ENCODE measurements at places on chromosomes 1 and 21.

DNA sequence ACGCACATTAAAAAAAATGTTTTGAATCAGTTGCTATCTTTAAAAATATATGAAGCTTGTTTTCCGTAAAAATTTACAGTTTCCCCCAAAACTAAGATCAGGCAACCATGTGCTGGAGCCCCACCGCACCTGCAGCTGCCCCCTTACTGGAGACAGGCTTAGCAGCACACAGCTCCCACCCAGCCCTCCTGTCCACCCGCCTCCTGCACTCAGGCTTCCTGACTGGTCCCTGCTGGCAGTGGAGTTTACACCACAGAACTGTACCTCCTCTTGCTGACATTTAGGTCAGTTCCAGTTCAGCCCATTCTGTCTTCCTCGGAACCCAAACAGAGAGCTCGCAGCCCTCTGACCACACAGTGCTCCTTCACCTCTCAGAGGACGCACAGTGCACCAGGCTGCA is 2.1 kb downstream of the GPR161 start:
- no peak for DNase-seq

DNA sequence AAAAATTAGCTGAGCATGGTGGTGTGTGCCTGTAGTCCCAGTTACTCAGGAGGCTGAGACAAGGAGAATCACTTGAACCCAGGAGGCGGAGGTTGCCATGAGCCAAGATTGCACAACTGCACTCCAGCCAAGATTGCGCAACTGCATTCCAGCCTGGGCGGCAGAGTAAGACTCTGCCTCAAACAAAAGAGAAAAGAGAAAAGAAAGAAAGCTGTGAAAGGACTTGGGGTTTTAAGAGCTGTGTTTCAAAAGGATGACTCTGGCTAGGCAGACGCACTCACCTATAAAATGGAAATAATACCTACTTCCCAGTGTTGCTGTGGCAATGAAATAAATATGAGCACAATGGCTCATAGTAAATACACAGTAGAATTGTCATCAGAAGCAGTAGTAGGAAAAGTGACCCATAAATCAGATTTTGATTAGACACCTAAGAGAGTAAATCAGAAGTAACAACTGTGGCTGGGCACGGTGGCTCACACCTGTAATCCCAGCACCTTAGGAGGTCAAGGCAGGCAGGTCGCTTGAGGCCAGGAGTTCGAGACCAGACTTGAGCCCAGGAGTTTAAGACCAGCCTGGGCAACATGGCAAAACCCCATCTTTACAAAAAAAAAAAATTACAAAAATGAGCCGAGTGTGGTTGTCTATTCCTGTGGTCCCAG is 45.9 kb upstream of the PUM1 start:
- no peak for DNase-seq

DNA sequence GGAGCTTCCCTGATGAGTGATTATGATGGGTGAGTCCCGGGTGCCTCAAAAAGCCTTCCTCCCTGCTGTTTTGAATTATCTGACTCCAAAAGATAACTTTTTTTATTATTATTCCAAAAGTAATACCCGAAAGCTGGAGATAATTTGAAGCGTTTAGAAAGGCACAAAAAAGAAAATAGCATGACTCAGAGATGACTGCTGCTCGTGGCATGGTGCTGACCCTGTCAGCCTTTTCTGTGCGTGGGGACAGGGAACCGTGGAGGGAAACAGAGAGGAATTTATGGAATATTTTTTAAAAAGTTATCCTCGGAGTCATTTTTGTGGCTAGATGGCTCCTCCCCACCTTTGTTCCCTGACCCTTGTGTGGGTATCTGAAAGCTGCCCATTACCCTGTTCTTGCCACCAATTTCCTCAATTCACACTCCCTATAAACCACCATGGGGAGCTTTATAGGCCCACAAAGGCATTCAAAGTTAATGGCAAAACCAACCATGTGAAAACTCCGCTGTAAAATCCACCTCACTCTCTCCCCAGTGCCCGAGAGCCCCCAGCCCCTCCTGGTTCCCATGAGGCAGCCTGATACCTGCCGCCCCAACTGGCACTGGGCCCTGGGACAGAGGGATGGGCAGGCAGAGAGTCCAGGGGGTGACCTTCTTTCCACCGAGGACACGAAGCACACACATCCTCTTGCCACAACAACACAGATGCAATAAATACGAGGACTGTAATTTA is 37.5 kb downstream of the IGSF21 start:
- DNase-seq, result no peak

- no peak for DNase-seq
These were observed 425.2 kb downstream of the RWDD3 start for GRCh38 chr1:95659166-95659565.

- no peak for DNase-seq
These were observed 165.9 kb upstream of the CACNA1E start for GRCh38 chr1:181317261-181317930.

GRCh38 chr1:164604541-164604940 is 45.6 kb downstream of the PBX1 start:
- no peak for DNase-seq

DNA sequence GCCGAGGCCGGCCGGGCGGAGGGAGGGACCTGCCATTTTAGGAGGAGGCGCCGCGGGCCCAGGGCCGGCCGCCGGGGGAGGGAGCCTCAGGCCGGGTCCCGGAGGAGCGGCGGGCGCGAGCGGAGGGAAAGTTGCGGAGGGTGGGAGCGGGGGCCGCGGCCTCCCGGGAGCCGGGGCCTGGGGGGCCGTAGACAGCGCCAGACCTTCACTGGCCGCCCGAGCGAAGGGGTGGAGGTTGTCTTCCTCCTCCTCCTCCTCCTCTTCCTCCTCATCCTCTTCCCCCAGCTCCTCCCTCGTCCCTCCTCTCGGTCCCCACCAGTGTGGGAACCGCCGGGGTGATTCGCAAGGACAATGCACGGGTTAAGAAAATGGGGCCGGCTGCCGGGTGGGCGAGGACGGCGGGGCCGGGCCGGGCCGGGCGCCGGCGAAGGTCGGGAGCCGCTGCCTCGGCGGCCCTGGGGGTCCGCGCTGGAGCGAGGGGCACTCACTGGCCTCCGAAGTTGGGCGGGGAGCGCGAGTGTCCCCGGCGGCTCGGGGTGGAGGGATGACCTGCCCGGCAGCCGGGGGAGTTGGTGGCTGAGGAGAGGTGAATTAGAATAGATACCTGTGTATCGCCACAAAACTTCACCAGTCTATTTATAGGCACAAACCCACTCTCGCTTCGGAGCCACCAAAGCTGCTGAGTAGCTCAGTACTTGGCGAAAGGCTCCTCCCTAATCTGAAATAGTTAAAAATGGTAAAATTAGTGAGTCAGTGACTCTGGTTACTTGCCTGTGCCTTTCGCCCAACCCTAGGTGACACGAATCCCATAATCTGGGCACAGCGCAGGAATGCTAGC is 1.3 kb downstream of the DYRK1A start:
- no peak for DNase-seq

GRCh38 chr1:149931212-149931790 is 3.7 kb upstream of the SF3B4 start:
- DNase-seq, result no peak

DNA sequence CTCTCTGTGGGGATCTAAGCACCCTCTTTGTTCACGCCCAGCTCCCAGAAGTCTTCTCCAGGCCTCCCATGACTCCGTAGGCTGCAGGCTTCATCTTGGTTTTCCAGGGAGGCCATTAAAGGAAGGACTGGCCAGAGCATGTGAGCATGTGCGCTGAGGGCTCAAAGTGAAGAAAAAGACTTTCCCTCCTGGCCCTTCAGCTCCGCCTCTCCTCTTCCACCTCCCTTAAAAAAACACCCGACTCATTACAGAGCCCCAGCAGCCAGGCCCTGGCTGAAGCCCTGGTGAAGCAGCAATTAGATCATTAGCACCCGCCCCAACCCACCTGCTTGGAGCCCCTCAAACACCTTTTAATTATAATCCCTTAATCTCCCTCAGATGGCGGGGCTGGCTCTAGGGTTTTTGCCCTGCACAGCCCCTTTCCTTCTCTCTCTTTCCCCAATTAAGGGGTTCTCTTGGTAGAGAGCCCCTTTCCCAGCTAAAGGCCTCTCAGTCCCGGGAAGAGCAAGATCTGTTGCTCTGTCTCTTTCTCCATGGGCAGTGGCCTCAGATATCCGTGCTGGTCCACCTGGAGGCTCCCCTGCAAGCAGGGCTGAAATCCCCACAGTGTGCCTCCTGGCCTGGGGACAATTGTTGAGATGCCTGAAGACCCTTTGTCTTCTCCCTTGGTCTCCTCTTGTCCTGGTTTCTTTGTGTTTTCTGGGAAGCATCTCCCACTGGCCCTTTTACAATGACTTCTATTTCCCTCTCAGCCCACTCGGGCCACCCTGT is 30.5 kb downstream of the RHBG start:
- no peak for DNase-seq

DNA sequence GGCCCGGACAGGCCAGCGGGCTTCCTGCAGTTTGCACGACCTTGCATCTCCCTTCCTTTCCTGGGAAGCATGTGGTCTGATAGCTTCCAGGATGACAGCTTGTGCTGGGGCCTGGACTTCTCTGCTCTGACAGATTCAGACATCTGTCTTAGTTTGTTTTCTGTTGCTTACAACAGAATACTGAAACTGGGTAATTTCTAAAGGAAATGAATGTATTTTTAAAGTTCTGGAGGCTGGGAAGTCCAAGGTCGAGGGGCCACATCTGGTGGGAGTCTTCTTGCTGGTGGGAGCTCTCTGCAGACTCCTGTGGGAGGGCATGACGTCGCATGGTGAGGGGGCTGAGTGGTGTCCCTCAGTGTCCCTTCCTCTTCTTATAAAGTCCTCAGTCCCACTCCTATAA is 35.3 kb upstream of the TENT5B start:
- no peak for DNase-seq

- no peak for DNase-seq
These were observed 174.6 kb downstream of the USP25 start for GRCh38 chr21:15904389-15904788.

- no peak for DNase-seq
These were observed 2.0 kb downstream of the SCMH1 start for GRCh38 chr1:41239988-41240610.

DNA sequence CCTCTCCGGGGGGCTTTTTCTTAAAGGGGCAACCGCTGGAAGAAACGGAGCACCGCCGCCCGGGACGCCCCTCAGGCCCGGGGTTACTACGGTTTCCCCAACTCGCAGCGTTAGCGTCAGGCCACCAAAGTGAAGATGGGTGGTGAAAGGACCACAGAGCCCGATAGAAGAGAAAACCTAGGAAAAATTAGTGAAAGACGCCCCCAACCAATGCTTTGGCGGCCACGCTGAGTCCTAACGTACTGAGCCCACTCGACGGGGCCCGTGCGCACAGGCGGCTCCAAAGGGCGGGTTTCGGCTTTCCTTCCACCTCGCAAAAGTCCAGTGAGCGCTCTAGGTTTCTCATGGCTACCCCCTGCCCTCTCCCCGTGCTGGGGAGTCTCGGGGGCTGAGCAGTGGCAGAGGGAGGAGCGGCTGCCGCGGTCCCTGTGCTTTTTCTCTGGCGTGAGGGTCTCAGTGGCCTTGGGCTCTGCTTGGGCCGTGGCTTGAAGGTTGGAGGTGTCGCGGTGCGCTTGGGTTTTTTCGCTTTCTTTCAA is 12.2 kb upstream of the SPEN start:
- no peak for DNase-seq

DNA sequence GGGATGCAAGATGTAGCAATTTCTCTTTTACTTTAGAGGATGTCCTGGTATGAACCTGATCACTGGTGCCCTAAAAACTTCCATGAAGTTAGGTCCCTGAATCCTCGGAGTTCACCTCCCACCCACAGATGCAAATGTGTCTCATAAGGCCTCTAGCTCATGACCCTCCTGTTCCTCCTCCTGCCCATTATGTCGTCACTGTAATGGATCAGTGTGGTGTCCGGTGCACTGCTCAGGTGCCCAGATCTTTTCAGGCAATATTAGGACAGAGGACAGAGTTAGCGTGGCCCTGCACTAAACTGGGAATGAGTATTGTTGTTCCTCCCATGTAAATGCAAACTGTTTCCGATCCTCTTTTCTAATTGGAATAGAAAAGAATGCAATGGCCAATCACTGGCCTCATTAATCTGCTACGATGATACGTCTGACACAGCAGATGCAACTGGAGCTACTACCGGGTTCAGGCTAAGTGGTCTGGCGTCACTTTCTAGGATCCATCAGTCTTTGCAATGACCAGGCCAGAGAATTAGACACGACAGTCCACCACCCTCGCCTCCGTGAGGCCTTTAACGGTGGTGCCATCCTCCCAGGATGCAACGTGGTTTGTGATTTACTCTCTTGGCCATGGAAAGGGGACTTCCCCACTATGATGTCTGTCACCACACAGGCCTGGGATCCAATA is 3.4 kb upstream of the COL6A2 start:
- DNase-seq, result no peak

GRCh38 chr21:45421846-45422775 is 17.1 kb downstream of the COL18A1 start:
- DNase-seq, result no peak

DNA sequence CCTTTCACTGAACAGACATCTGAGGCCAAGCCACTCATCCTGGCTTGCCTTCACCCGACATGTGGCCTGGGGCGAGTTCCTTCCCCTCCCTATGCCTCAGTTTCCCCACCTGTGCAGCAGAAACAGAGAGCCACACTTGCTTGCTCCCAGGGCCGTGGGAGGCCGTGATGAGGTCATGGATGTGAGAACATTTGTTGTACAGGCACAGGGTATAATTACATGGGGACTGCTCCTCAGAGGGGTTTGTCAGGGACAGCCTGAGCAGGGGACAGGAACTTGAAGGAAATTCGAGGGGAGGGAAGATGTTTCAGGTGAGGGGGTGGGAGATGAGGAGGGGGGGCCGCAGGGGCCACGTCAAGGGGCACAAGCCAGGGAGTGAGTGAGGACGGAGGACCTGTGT is 56.1 kb downstream of the ALPL start:
- DNase-seq, result no peak

GRCh38 chr1:118185084-118185832 is at the start of gene SPAG17:
Gene SPAG17 (minus strand): TSS chr1:118185228. CDS start chr1:118185157, 71 bp downstream.
- peak; percentile 4 for DNase-seq

- no peak for DNase-seq
These were observed 22.5 kb downstream of the NIBAN1 start for GRCh38 chr1:184951788-184952187.

- DNase-seq, result no peak
These were observed 37.6 kb downstream of the TRIM11 start for GRCh38 chr1:228368801-228369607.

- DNase-seq, result no peak
These were observed 45.4 kb downstream of the GFI1 start for GRCh38 chr1:92441316-92441696.

GRCh38 chr1:155011004-155011416 is 8.4 kb downstream of the ZBTB7B start:
- DNase-seq, result no peak
